Astrocyte (in vitro differentiated cells and primary cell): ENCODE measurements at places on chromosomes 11 and 22. TPM values are rescaled to one million over a fixed set of nuclear protein-coding genes. Genes with fewer than 3 reads are reported as not detected.

- peaks cover 35% of the 10 kb centered on the region for H3K27me3 ChIP-seq
- no peaks in the 10 kb centered on the region for H3K4me1 ChIP-seq
- no peak overlapping the region for H3K27ac ChIP-seq
- no peaks in the 10 kb centered on the region for H3K36me3 ChIP-seq
- no peak for DNase-seq
- no peak overlapping the region for H3K4me3 ChIP-seq
Measured at GRCh38 chr11:123421589-123421988, 8.5 kb upstream of the GRAMD1B start.

Gene KCNJ1
- total RNA-seq = 0.14 TPM in 1 of 2 replicates, not detected in the other

DNA sequence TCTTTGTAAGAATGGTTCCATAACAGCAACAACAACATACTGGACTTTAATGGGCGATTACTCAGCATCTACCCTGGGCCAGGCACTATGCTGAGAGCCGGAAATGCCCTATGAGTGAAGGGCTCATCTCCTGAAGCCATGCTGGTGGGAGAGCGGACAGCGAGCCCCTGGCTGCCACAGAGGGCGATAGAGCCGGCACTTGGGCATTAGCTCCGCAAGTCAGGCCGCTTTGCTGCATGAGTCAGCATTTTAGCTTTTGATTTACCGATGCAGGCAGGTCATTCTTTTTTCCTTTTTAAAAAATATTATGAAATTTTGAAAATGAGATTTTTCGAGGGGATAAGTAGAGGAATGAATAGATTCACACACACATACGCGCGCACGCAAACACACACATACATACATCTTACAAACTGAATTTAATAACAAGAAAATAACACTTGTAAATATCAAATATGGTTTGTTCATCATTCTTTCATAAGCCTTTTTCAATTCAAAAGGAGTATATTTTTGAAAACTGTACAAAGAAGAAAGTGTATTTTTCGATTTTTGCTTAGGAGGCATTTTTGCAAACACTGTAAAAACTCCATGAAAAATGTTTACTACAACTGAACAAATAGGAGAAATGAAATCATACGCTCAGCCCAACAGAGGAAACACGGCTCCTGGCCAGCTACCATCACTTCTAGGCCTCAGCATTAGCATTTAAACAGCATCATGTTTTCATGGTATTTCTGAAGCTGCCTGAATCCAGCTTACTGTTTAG is 667.3 kb downstream of the OPCML start:
- H3K4me3 ChIP-seq = no peak overlapping the region
- H3K27me3 ChIP-seq = no peaks in the 10 kb centered on the region
- H3K4me1 ChIP-seq = peaks cover 17% of the 10 kb centered on the region
- no peaks in the 10 kb centered on the region for H3K36me3 ChIP-seq
- H3K27ac ChIP-seq = no peak overlapping the region
- DNase-seq = no peak

Gene YAP1
- 122 and 129 TPM in 2 replicates for total RNA-seq

Gene CD82
- 74.5 and 90.6 TPM in 2 replicates for total RNA-seq

DNA sequence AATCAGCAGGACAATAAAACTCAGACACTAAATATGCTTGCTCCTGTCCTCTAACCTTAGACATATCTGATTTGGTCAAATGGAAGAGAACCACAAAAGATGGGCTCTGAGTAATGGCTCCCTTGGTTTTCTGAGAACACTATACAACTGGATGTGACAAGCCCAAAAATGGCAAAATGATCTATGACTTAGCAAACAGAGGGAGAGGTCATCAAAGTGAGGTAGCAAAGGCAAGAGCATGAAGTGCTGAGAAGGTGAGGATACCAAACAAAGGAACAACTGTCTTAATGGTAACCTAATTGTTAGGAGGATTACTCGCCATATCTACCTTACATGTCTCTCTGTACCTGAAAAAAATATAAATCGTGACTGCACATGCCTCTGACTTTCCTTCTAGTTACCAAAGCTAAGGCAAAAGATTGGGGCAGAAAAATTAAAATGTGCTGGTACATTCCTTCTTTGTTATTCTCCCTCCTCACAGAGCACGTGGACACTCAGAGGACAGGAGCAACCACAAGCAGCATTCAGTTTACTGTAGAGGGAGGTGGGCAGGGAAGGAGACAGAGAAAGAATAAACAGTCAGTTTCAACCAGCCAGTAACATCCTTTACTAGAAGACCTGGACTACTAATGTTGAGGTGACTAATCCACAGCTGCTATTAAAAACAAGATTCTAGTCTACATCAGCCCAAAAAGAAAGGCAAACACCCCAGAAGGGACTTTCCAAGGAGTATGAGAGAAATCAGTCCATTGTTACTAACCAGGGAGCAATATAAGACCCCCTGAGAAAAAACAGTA is 88.8 kb downstream of the AMBRA1 start:
- no peak overlapping the region for H3K27ac ChIP-seq
- no peak overlapping the region for H3K4me3 ChIP-seq
- peak; percentile 79 for DNase-seq
- H3K36me3 ChIP-seq = no peaks in the 10 kb centered on the region
- H3K27me3 ChIP-seq = no peaks in the 10 kb centered on the region
- peaks cover 5% of the 10 kb centered on the region for H3K4me1 ChIP-seq

DNA sequence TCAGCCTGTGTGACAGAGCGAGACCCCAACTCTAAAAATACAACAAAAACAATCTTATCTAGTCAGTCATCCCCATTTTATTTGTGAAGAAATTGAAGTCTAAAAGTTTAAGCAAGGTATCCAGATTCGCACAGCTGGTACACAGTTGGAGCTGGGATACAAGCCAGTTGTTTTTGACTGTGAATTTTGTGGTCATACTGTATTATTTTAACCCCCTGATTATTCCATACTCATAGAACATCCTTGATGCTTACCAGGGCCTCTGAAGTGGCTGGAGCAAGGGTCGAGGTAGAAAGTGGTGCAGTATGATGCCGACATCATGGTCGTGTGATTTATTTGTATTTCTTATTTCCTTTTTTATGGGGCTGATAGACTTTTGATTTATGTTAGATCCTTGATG is 50.0 kb downstream of the BID start:
- H3K4me3 ChIP-seq = no peak overlapping the region
- H3K36me3 ChIP-seq = peaks cover 16% of the 10 kb centered on the region
- H3K27ac ChIP-seq = no peak overlapping the region
- DNase-seq = no peak

DNA sequence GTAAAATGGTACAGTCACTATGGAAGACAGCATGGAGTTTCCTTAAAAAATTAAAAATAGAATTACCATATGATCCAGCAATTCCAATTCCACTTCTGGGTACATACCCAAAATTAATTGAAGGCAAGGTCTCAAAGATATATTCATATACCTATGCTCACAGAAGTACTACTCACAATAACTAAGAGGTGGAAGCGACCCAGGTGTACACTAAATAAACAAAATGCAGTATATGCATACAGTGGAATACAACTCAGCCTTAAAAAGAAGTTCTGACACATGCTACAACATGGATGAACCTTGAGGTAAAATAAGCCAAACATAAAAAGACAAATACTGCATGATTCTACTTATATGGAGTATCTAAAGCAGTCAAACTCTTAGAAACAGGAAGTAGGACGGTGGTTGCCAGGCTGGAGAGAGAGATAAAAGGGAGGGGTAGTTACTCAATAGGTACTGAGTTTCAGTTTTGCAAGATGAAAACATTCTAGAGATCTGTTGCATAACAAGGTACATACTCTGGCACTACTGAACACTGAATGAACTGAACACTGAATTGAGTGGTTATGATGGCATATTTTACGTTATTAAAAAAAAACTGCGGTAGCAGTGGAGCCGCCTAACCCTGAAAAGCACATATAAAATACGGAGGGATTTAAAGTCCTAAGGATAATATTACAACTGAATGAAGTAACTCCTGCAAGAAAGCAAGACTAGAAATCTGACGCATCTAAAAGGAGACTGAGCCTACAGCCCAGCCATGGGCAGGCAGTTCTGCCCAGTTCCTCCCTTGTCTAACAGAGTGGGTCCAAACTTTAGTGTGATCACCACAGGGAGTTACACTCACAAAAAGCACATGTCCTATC is 12.8 kb downstream of the DGCR2 start:
- H3K27me3 ChIP-seq = no peaks in the 10 kb centered on the region
- H3K4me1 ChIP-seq = peaks cover 3% of the 10 kb centered on the region
- no peak overlapping the region for H3K4me3 ChIP-seq
- no peak overlapping the region for H3K27ac ChIP-seq

GRCh38 chr11:69744435-69744834 is 30.7 kb downstream of the FGF4 start:
- peak overlapping the region; percentile 42 for H3K27ac ChIP-seq
- H3K36me3 ChIP-seq = no peaks in the 10 kb centered on the region
- DNase-seq = peak; percentile 78
- peak overlapping the region; percentile 22 for H3K4me3 ChIP-seq
- no peaks in the 10 kb centered on the region for H3K27me3 ChIP-seq

DNA sequence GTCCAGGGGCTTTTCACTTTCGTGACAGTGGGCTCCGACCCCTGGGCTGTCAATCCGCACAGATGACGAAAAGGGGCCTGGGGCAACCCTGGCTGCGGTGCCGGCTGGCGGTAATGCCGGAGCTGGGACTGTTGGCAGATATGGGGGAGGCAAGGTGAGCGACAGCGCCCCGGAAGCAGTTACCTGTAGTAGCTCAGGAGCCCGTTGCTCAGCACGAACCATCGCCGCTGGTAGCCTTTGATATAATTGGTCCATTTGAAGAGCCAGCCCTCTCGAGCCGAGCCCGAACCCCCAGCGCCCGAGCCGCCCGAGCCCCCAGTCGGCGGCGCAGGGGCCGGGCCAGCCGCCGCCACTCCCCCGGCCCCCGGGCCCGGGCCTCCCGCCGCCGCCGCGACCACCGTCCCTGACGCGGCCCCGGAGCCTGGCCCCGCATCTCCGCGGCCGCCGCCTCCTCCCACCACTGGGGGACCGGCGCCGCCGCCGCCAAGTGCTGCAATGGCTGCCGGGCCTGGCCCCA is 396 bp downstream of the OSBP start:
- DNase-seq = no peak
- peak overlapping the region; percentile 71 for H3K27ac ChIP-seq
- H3K4me3 ChIP-seq = peak overlapping the region; percentile 99
- H3K36me3 ChIP-seq = peaks cover 3% of the 10 kb centered on the region

Gene FOSL1
- total RNA-seq = 24.5 and 37.9 TPM in 2 replicates

DNA sequence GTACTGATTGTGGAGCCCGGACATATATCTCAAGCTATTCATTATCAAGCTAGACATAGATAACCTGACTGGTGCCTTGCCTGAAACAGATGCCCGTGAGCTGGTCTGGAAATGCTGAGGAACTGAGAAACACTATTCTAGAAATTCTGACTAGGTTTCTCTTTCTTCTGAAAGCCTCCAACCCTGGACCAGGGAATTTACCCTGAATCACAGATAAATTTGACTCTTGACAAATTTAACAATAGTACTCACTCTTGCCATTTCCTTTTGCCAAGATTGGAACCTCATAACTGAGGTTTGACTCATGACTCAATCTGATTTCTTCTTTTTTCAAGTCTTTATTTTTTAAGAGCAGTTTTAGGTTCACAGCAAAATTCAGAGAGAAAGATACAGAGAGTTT is 189.6 kb upstream of the SYN3 start:
- no peaks in the 10 kb centered on the region for H3K4me1 ChIP-seq
- H3K36me3 ChIP-seq = no peaks in the 10 kb centered on the region
- H3K27ac ChIP-seq = no peak overlapping the region
- H3K4me3 ChIP-seq = no peak overlapping the region
- no peaks in the 10 kb centered on the region for H3K27me3 ChIP-seq
- no peak for DNase-seq

Gene PKNOX2
- total RNA-seq = 53.4 and 69.9 TPM in 2 replicates

DNA sequence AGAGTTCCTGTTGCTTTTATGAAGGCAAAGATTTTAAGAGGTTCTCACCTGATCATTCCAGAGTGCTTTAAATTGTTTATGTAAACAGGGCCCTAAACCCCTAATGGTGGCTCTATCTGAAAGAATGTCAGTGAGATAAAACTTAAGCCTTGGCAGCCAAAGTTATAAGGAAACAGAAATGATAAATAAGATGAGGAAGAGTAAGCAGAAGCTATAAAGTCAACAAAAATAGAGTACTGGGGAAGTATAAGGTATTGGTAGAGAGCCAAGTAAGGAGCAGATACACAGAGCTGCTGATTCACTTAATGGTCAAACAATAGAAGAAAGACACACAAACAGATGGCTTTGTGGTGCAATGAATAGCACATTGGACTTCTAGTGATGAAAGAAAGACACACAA is 37.9 kb downstream of the TMPRSS5 start:
- peak; percentile 36 for DNase-seq
- H3K27me3 ChIP-seq = no peaks in the 10 kb centered on the region
- no peak overlapping the region for H3K4me3 ChIP-seq
- peaks cover 23% of the 10 kb centered on the region for H3K4me1 ChIP-seq

DNA sequence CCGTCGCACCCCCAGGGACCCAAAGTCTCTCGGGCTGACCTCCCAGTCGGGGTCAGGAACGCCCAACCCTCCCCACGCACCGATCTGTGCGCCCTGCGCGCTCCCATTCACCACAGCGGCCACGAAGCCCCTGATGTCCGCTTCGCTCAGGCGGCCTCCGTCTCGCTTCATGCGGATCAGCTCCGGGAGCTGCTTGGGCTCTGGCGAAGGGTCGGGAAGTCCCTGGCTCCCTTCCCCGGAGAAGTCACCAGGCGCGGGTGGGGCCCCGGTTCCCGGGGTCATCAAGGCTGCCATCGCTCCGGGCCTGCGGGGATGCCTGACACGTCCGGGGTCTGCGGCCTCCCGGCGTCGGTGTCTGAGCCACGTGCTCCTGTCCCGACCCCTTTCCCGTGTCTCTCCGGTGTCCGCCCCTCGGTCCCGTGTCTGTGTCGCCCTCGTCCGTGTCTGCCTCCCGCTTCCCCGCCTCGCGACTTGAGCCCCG is 356 bp downstream of the TYMP start:
- H3K27me3 ChIP-seq = peaks cover 30% of the 10 kb centered on the region
- H3K36me3 ChIP-seq = no peaks in the 10 kb centered on the region
- DNase-seq = no peak
- H3K4me1 ChIP-seq = peaks cover 24% of the 10 kb centered on the region
- no peak overlapping the region for H3K4me3 ChIP-seq

DNA sequence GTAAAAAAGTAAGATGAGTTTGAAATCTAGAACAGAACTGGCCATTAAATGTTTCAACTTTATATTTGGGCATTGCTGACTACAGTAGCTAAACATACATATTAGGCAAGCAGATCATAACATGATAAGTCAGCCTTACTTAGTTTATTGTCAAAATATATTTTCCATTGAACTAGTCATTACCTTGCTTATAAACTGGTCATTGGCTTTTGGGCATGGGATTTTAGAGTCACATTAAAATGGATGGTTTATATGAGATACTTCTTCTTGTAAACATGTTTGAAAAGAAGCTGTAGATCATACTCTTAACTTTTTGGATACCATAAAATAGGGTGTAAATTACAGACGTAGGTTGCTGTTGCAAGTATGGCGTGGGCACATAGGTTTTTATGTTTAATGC is 2.7 kb downstream of the HIPK3 start:
- H3K4me3 ChIP-seq = peak overlapping the region; percentile 78
- H3K36me3 ChIP-seq = no peaks in the 10 kb centered on the region
- no peak overlapping the region for H3K27ac ChIP-seq
- no peak for DNase-seq
- H3K4me1 ChIP-seq = peaks cover 6% of the 10 kb centered on the region
- no peaks in the 10 kb centered on the region for H3K27me3 ChIP-seq
